ENCODE measurements at places on chromosomes 12 and 14. TPM values are rescaled to one million over a fixed set of nuclear protein-coding genes. Genes with fewer than 3 reads are reported as not detected.

GRCh38 chr12:58097741-58098140 is 156.4 kb downstream of the ATP23 start:
- H3K4me3 ChIP-seq, result no peak overlapping the region
- peaks cover 11% of the 10 kb centered on the region for H3K4me1 ChIP-seq
- peaks cover 4% of the 10 kb centered on the region for H3K27me3 ChIP-seq
- no peak overlapping the region for H3K27ac ChIP-seq
- H3K36me3 ChIP-seq, result peaks cover 13% of the 10 kb centered on the region

DNA sequence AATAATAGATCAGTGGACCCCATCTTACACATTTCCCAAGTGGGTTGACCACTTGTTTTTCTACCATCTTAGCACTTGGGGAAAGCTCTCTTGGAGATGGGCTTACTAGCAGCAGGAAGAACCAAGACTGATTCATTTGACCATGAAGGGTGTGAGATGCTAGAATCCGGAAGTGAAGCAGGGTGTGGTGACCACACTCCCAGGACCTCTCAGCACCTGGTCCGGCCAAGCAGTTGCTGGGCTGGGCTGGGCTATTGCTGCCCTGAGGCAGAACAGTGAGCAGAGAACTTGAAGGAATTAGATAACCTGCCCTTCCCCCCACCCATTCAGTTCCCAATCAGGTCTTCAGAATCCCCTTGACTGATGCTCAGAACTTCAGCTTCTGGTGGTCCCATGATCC is 24.4 kb downstream of the ADCY6 start:
- peaks cover 4% of the 10 kb centered on the region for H3K27me3 ChIP-seq
- H3K4me1 ChIP-seq, result no peaks in the 10 kb centered on the region
- DNase-seq, result no peak
- H3K27ac ChIP-seq, result no peak overlapping the region

DNA sequence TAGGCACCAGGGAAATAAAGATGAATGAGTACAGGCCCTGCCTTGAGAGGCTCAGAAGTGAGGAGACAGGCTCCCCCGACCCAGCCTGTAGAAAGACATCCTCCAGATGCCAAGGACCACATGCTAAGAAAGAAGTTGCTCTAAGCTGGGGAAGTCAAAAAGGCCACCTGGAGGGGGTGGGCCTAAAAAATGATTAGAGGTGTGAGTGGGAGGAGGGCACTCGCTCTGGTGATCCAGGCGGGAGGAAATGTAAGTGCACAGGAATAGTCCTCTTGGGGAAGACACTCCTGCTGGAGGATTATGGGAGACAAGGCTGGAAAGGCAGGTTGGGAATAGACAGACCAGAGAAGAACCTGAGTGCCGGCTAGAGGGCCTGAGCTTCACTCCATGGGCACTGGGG is 32.2 kb downstream of the SMUG1 start:
- H3K27ac ChIP-seq, result no peak overlapping the region
- no peak for DNase-seq
- H3K27me3 ChIP-seq, result peaks cover 19% of the 10 kb centered on the region
- peaks cover 18% of the 10 kb centered on the region for H3K4me1 ChIP-seq
- no peak overlapping the region for H3K4me3 ChIP-seq
- H3K36me3 ChIP-seq, result peaks cover 10% of the 10 kb centered on the region

DNA sequence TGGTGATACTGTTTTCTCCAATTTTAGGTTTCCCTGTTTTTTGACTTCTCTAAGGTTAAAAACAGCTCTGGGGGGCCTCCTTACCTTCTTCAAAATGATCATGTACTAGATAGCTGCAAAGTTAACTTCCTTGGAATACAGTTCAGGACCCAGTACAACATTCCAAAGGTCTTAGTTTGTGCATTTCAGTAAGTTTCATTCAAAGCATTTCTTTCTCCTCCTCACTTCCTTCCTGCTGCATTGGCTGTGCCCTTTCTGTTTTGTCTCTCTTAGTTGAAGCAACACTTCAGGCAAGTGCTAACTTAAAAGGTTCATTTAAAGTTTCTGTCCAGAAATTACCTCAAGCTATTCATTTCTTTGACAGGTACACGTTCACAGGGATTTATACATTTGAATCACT is 95.7 kb downstream of the SCN8A start:
- no peak overlapping the region for H3K4me3 ChIP-seq
- no peak for DNase-seq
- no peaks in the 10 kb centered on the region for H3K27me3 ChIP-seq
- H3K27ac ChIP-seq, result no peak overlapping the region
- no peaks in the 10 kb centered on the region for H3K36me3 ChIP-seq

DNA sequence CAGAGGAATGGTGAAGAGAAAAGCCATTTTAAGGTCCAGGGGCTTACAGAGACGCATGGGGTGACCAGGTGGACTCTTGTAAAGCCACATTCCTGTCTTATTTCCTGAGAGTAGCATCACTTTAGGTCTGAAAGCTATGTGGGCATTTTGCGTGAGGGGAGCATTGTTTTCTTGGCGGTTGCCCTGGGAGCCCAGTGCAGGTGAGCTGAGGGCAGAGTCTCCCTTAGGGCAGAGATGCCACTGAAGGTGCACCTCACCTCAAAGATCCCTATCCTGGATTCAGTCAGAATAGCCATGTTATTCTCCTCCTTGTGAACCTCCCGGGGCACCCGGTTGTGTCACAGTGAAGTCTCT is 12.4 kb downstream of the GLRX5 start:
- no peak overlapping the region for H3K27ac ChIP-seq
- peaks cover 6% of the 10 kb centered on the region for H3K4me1 ChIP-seq
- H3K36me3 ChIP-seq, result peaks cover 7% of the 10 kb centered on the region
- no peak for DNase-seq

GRCh38 chr14:102966681-102967505 is 44.4 kb downstream of the AMN start:
- no peak for DNase-seq
- peaks cover 58% of the 10 kb centered on the region for H3K36me3 ChIP-seq
- no peaks in the 10 kb centered on the region for H3K4me1 ChIP-seq
- no peak overlapping the region for H3K27ac ChIP-seq
- H3K27me3 ChIP-seq, result peaks cover 13% of the 10 kb centered on the region
- no peak overlapping the region for H3K4me3 ChIP-seq

Gene FANCM
- 9.9 TPM for total RNA-seq

Gene FLRT2
- 7.8 TPM for total RNA-seq

Gene AKAP5
- 6.1 TPM for total RNA-seq

Gene AMN1
- 5.6 TPM for total RNA-seq

Gene GPR137C
- total RNA-seq, result 3.3 TPM

Gene PMCH
- total RNA-seq, result not detected
